Stimulated activated CD8-positive, alpha-beta memory T cell treated with anti-CD3 and anti-CD28 coated beads, Interleukin-12 subunit alpha, Interleukin-12 subunit beta, amount 100 ng/mL, for 4 hours (primary cell): ENCODE measurements at places on chromosomes 7 and 10.

DNA sequence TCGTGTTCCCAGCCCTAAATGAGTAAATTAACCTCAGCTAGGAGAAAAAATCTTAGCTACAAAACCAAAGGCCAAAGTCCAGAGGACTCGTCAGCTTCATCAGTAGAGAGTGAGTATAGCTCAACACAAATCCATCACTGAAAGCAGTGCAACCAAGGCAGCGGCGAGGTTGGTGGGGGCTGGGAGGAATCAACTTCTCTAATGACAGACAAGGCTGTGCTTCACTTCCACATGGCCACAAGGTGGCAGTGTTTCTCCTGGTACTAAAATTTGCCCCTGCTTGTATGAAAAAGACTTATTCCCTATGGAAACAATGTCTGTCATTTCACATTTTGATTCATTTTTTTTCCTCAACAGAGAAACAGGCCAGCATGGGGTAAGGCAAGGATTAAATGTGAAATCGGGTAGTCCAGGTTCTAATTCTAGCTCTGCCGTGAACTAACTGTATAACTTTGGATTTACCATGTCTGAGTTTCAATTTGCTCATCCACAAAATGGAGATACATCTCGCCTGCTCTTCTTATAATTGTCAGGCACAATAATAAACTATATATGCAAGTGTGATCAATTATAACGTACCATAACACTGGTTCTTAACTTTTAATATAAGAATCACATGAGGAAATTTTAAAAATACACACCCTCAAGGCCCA is 39.3 kb downstream of the FAS start:
- DNase-seq = peak; percentile 35

- DNase-seq = no peak
Observed at GRCh38 chr10:13105184-13105583, 5.2 kb downstream of the OPTN start.

DNA sequence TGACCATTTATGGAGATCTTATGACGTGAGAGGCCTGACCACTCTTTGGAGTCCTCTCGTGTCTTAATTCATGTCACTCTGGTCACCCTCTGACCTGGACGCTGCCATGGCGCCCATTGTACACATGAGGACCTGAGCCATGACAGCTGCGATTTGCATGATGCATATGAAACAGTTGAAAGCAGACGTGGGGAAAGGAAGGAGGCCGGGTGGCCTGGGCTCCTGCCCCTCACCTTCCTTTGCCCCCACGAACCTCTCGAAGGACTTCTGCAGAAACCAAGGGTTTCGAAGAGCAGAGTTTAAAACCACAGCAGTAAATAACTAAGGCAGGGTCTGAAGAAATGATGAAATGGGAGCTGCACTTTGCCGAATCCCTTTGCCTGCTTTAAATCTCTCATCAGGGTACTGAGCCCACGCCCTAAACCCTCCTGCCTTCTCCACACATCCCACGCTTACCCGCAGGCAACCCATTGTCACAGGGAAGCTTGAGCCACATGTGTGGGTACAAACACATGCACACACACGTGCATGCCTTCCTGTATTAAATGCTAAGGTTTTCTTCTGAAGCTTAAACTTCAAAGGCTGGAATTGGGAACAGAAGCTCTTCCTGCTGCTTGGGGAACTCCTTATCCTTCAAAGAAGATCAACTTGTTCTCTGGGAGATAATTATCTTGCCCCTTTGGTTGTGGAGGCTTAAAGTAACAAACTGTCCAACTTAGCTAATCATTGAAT is 11.7 kb upstream of the CALML3 start:
- no peak for DNase-seq

DNA sequence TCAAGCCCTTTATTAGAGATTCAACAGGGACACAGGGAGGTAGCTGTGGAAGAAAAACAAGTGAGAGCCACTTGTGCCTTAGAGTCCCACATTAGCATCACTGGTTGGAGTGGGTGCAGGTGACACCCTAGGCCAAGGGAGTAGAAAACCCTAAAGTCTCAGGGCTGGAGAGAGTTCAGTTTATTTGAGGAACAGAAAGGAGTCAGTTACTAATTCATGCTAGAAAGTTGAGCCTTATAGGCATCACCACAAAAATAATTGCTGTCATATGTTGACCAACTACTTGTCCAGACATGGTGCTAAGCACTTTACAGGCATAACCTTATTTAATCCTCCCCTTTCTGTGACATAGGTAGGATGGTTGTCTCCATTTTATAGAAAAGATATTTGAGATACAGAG is 20.9 kb upstream of the ACSL5 start:
- DNase-seq = no peak

GRCh38 chr10:32943395-32943794 is 14.6 kb downstream of the ITGB1 start:
- no peak for DNase-seq

GRCh38 chr10:84257343-84258020 is 12.6 kb downstream of the RGR start:
- DNase-seq = no peak

GRCh38 chr7:129764247-129765084 is 152.9 kb downstream of the NRF1 start:
- no peak for DNase-seq

GRCh38 chr7:140200061-140200989 is 23.5 kb upstream of the KDM7A start:
- no peak for DNase-seq

DNA sequence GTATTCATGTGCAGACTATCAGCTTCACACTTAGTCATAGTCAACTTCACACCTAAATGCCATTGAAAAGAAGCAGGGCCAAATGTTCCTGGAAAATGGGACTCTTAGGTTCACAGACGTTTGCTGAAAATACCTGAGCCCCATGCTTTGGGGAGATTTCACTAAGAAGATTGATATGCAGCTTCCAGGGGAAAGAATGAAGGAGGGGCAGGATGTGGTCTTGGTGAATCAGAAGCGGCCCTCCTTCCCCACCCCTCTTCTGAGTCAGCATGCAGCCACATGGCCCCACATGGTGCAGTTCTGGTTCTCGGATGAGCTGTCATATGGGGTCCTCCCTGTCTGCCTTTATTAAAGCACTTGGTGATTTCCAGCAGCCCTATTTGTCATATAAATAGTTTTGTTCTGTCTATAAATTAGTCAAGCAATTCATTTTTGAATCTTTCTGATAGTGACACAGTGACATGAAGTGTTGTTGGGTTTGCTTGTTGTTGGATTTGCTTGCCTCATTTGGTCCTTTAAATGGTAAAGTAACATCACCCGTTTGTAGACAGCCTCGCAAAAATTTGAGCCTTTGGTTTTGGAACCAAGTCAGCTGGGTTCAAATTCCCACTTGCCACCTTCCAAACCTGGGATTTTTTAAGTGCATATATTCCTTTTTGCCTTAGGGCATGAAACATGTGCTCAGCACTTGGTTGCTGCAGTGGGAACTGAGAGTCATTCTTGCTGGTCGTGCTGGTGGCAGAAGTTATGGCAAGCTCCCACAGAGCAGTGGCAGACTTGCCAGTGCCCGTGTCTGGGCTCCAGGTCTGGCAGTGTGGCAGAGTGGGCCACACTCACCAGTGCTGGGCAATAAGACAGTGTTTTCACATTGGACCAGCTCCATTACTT is 68.1 kb upstream of the CDK6 start:
- peak; percentile 70 for DNase-seq

GRCh38 chr7:55432939-55433784 is 68.0 kb downstream of the LANCL2 start:
- no peak for DNase-seq

DNA sequence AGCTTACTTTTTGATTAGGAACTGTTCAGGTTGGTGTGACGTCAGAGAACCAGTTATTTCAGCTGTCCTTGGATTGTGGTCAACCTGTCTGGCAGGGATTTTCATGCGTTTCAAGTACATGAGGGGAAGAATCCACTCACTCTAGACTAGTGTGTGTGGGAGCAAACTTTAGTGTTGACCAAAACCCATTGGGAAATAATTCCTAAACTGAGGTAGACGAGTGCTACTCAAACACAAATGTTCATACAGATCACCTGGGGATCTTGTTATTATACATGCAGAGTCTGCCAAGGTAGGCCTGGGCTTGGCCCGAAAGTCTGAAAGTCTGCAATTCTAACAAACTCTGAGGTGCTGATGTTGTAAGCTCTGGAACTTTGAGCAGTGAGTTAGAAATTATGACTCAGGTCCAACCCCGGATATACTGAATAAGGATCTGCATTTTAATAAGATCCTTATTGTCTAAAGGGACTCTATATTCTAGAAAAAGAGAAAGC is 111.1 kb upstream of the CREB5 start:
- no peak for DNase-seq

GRCh38 chr10:4242561-4243035 is 457.6 kb upstream of the KLF6 start:
- DNase-seq = no peak

- DNase-seq = no peak
Observed at GRCh38 chr7:20304366-20304765, 26.3 kb upstream of the ITGB8 start.

DNA sequence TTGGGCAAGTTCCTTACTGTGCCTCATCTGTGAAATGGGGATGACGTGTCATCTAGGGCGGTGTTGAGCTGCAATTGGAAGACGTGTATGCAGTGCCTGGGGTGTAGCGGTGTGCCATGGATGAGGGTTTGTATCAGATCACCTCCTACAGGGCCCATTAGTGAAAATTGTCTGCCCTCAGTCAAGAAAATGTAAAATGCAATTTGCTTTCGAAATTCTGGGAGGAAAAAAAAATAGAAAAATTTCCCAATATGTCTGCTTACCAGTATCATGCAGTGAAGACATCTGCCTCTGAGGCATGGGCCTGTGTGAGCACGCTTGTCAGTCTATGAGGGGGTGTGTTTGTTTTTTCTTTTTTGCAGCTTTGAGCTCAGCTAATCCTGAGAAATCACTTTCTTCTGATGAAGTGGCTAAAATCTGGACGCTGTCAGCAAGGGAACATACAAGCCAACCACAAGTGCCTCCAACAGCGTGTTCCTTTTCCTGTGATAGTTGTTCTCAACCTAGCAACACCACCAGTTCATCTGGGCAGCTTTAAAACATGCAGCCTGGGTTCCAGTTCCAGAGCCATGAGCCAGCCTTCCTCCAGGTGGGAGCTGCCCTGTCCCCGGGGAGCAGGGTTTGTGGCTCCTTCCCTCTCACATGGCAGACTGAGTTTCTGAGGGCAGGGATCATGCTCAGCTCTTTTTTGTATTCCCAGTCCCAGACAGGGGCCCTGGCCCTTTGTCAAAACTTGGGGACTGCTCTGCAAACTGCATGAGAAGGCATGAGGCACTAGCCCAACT is 10.3 kb downstream of the FAM241B start:
- no peak for DNase-seq

DNA sequence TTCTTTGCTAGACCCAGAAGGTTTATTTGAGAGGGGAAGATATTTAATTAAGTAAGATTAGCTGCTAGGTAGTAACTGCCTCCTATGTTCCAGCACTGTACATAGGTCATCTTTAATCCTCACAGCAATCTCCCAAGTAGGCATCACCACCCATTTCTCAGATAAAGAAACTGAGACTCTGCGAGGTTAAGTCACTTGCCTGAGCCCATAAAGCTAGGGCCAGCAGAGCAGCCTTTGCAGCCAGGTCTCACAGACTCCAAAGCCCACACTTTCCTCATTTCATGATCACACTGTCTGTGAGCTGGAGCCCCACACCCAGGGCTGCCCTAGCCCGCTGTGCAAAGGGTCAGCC is 20.6 kb downstream of the CALML3 start:
- DNase-seq = no peak

GRCh38 chr7:45150199-45150598 is 7.4 kb upstream of the RAMP3 start:
- no peak for DNase-seq

- no peak for DNase-seq
Observed at GRCh38 chr7:44184873-44185446, 4.3 kb downstream of the GCK start.

DNA sequence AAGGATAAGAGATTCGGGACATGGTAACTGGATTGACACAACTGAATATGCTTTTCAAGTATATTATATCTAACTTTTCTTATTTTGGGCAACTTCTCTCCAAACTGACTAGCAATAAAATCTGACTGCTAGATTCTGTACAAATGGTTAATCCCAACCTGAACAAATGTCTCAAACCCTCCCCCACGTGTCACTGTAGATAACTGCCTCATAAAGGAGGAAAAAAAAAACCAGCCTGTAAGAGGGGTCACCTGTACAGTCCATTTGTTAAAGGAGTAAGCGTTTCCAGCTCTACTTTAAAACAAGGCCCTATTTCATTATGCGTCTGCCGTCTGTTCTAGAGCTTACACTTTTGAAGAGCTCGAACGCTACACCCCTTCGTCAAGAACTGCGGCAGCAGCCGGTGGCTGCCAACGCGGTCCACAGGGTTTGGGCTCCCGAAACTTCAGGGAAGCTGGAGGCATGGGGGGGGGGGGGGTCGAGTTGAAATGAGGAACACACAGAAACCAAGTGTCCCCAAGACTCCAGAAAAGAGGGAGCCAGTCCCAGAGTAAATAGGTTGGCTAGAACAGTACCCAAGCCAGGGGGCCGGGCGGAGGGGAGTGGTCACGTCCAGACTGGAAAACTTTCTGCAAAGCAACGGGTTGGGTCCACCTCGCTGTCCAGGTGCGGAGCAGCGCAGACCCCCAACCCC is 492 bp downstream of the COG5 start:
- DNase-seq = no peak

- no peak for DNase-seq
Observed at GRCh38 chr10:132783940-132784865, 1.7 kb downstream of the NKX6-2 start.

- DNase-seq = peak; percentile 26
Observed at GRCh38 chr10:17648243-17649035, 4.5 kb downstream of the STAM start.

GRCh38 chr10:109914966-109915365 is 8.3 kb downstream of the XPNPEP1 start:
- no peak for DNase-seq

GRCh38 chr7:114413761-114414155 is 857 bp upstream of the FOXP2 start:
- DNase-seq = no peak

- DNase-seq = no peak
Observed at GRCh38 chr7:36185092-36185491, 32.0 kb downstream of the EEPD1 start.

DNA sequence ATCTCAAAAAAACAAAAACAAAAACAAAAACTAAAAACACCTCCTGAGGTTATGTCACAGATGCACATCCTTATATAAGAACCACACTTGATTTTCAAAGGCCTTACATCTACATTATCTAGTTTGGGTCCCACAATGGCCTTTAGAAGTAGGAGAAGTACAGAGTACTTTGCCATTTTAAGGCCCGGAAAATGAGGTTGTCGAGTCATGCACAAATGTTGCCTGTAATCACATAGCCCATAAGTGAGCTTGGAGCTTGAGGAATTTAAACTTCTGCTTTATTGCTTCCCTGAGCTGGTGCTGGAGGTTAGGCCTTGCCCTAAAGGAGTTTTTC is 9.7 kb upstream of the MKRN1 start:
- DNase-seq = no peak

DNA sequence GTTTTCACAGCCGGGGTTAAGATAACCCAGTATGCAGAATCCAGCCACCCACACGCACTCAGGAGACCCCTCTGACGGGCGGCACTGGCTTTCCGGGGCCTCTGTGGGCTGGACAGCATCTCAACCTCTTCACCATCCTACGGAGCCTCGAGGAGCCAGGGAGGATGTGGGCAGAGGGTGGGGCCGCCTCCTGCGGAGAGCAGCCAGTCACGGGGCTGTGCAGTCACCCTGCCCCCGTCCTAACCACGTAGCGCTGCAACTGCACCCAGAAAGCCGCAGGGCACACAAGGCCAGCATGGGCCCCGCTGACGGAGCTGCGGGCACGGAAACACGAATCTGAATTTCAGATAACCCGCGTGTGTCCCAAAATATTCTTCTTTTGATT is 270.3 kb downstream of the ELFN1 start:
- peak; percentile 83 for DNase-seq

GRCh38 chr7:7909376-7909775 is 59.2 kb upstream of the GLCCI1 start:
- no peak for DNase-seq
